ENCODE measurements at places on chromosomes 4 and X. TPM values are rescaled to one million over a fixed set of nuclear protein-coding genes. Genes with fewer than 3 reads are reported as not detected.

- DNase-seq = no peak
Observed at GRCh38 chrX:70808942-70809940, 99.3 kb downstream of the TEX11 start.

DNA sequence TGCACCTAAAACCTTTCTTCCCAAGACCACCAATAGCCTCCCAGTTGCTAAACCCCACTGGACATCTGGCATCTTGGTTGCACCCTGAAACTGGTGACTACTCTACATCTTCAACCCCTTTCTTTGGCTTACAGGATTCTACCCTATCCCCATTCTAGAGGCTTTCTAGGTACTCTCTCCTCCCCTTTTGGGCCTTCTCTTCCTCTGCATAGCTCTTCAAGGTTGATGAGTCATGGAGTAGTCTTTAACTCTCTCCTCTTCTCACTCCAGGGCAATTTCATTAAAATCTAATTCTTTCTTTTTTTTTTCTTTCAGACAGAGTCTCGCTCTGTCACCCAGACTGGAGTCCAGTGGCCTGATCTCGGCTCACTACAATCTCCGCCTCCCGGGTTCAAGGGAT, 16.8 kb downstream of the APOO start:
- no peak for DNase-seq

Gene MTTP
- total RNA-seq = 193 TPM

Gene TBC1D9
- 7.7 TPM for total RNA-seq

- DNase-seq = no peak
Observed at GRCh38 chr4:122178961-122179360, 26.8 kb downstream of the BLTP1 start.

Gene MAGEB3
- not detected for total RNA-seq

Gene SYN1
- total RNA-seq = 0.33 TPM

Gene RAB33A
- 0.61 TPM for total RNA-seq

DNA sequence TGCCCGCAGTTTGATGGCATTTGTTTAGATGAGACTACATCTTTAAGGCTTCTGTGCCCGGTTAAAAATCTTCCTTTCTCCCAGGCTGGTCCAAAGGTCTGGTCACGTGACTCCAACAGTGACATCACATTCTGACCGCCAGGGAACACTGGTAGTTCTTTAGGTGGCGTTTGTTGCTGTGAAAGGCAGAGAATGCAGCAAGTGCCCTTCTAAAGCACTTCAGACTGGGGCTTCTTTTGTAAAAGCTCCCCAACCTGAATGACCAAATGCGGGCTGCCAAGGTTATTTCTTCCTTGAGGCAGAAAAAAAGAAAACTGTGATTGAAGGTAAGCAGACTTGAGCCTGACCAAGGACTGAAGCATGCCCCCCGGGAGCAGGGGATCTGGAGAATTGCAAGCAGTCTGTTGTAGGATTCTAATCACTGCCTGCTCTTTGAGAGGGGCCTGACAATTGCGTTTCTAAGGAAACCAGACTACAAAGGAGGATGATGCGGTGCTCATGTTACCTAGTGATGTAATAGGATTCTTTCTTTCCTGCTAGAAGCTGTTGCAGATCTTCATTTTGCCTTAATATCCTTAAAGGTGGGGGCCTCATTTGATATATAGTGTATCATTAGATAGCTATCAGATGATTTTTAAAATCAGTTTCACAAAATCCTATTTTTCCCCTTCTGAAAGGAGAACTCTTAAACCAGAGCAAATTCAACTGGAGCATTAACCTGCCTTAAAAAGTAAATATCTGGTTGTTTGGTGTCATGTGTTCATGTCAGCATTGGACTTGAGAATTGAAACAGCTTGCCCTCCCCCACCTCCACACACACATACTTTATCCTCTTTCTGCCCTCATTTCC, 133.1 kb downstream of the AKAP4 start:
- DNase-seq = no peak

GRCh38 chr4:140529434-140529833, 5.5 kb downstream of the ELMOD2 start:
- no peak for DNase-seq

Gene ADAMTS3
- 1.9 TPM for total RNA-seq

GRCh38 chrX:10216208-10216607, 59.4 kb downstream of the CLCN4 start:
- no peak for DNase-seq

Gene RTL3
- total RNA-seq = not detected

Gene SPARCL1
- total RNA-seq = 1.9 TPM

Gene GJB1
- 167 TPM for total RNA-seq

GRCh38 chr4:100828986-100829685, 311.3 kb upstream of the EMCN start:
- no peak for DNase-seq

All from liver (tissue), 10 donors.